ENCODE measurements at places on chromosomes 5 and 9. TPM values are rescaled to one million over a fixed set of nuclear protein-coding genes. Genes with fewer than 3 reads are reported as not detected.

GRCh38 chr5:81866994-81867393, 104.8 kb upstream of the ATG10 start:
- no peak overlapping the region for H3K27ac ChIP-seq
- DNase-seq: no peak
- no peaks in the 10 kb centered on the region for H3K4me1 ChIP-seq
- H3K36me3 ChIP-seq: no peaks in the 10 kb centered on the region
- no peak overlapping the region for H3K4me3 ChIP-seq

GRCh38 chr9:35962126-35962906, 4.4 kb upstream of the OR2S2 start:
- peak; percentile 68 for DNase-seq
- H3K4me1 ChIP-seq: no peaks in the 10 kb centered on the region
- no peaks in the 10 kb centered on the region for H3K27me3 ChIP-seq
- no peak overlapping the region for H3K27ac ChIP-seq

DNA sequence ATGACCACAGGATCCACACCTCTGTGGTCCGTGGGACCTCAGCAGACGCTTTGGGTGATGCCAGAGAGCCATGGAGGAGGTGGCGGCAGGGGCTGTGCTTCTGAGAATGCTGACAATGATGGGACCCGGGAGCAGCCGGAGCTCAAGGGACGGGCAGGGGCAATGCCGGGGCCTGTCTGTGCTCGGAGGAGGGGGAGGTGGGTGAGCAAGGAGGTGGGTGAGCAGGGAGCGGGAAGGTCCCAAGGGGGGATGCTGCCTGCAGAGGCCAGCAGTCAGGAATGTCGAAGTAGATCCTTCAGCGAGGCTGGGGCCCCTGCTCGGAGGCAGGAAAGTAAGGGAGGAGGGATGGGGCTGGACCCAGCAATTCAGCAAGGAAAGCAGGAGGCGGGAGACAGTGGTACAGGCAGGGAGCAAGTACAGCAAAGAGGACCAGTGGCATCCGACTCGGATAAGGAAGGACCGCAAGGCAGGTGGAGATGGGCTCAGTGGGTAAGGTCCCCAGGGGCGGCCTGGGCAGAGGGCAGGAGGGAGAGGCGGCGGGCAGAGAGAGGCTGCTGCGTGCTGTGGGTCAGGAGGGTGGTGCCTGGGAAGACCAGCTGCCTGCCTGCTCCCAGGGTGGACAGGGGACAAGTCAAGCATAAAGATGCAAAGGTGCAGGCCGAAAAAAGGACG, 49.0 kb downstream of the ADAMTS2 start:
- no peak overlapping the region for H3K27ac ChIP-seq
- no peaks in the 10 kb centered on the region for H3K27me3 ChIP-seq
- peaks cover 15% of the 10 kb centered on the region for H3K4me1 ChIP-seq
- no peak for DNase-seq
- no peak overlapping the region for H3K4me3 ChIP-seq
- H3K36me3 ChIP-seq: no peaks in the 10 kb centered on the region

DNA sequence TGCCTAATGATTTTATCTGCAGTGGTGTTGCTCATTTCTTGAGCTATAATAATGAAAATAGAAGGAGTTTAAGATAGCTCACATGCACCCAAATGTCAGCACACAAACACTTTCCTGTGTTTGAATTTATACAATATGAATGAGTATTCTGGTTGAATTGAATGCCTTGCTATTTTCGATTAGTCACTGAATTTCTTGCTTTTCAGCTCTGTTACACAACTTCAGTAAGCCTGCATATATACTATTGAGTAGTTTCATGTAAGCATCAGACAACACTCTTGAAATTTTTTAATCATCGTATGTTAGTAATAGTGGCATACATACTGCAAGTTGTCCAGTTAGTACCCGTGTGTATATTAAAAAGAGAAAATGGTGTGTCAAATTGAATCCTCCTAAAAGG, 281.5 kb upstream of the GRIA1 start:
- H3K4me3 ChIP-seq: no peak overlapping the region
- H3K36me3 ChIP-seq: no peaks in the 10 kb centered on the region

- no peaks in the 10 kb centered on the region for H3K27me3 ChIP-seq
- H3K4me1 ChIP-seq: peaks cover 4% of the 10 kb centered on the region
- no peak overlapping the region for H3K27ac ChIP-seq
- H3K4me3 ChIP-seq: no peak overlapping the region
These were observed 14.7 kb downstream of the MPDZ start for GRCh38 chr9:13264788-13265187.

- no peaks in the 10 kb centered on the region for H3K4me1 ChIP-seq
- H3K27me3 ChIP-seq: no peaks in the 10 kb centered on the region
- no peak for DNase-seq
- no peak overlapping the region for H3K27ac ChIP-seq
- H3K4me3 ChIP-seq: no peak overlapping the region
These were observed 5.5 kb upstream of the MATR3 start for GRCh38 chr5:139287890-139288635.

- no peak overlapping the region for H3K4me3 ChIP-seq
- no peaks in the 10 kb centered on the region for H3K4me1 ChIP-seq
- no peak for DNase-seq
- H3K36me3 ChIP-seq: no peaks in the 10 kb centered on the region
- H3K27me3 ChIP-seq: no peaks in the 10 kb centered on the region
- no peak overlapping the region for H3K27ac ChIP-seq
These were observed 20.0 kb upstream of the GCNT1 start for GRCh38 chr9:76438841-76439588.

- H3K27ac ChIP-seq: no peak overlapping the region
- no peaks in the 10 kb centered on the region for H3K4me1 ChIP-seq
- H3K27me3 ChIP-seq: no peaks in the 10 kb centered on the region
- no peaks in the 10 kb centered on the region for H3K36me3 ChIP-seq
These were observed 153.2 kb downstream of the COMMD10 start for GRCh38 chr5:116237917-116238500.

The PTTG1 gene
- total RNA-seq: 1.3 TPM

GRCh38 chr5:42109006-42109572, 184.0 kb downstream of the FBXO4 start:
- no peaks in the 10 kb centered on the region for H3K27me3 ChIP-seq
- no peak overlapping the region for H3K27ac ChIP-seq
- DNase-seq: no peak

DNA sequence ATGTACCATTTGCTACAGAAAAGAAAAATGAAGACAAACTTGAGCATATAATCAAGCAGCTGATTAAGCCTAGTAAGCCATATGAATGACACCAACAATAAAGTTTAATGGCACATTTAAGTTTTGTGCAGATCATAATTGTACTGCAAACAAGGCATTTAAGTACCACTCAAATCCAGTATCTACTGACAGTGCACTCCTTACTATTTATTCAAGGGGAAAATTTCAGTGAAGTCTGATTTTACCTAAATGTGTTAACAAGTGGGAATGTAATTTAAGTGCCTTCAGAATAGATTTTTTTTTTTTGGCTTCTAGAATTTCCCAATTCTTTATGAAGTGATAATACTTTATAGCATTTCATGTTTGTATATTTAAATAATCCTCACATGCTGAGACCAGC, 341.0 kb upstream of the POU5F2 start:
- H3K27ac ChIP-seq: no peak overlapping the region
- H3K4me3 ChIP-seq: no peak overlapping the region
- H3K36me3 ChIP-seq: no peaks in the 10 kb centered on the region
- no peak for DNase-seq
- no peaks in the 10 kb centered on the region for H3K27me3 ChIP-seq
- H3K4me1 ChIP-seq: no peaks in the 10 kb centered on the region

GRCh38 chr5:173798127-173798810, 89.9 kb upstream of the CPEB4 start:
- no peaks in the 10 kb centered on the region for H3K36me3 ChIP-seq
- no peak overlapping the region for H3K4me3 ChIP-seq
- H3K27ac ChIP-seq: no peak overlapping the region
- H3K4me1 ChIP-seq: no peaks in the 10 kb centered on the region
- no peak for DNase-seq

DNA sequence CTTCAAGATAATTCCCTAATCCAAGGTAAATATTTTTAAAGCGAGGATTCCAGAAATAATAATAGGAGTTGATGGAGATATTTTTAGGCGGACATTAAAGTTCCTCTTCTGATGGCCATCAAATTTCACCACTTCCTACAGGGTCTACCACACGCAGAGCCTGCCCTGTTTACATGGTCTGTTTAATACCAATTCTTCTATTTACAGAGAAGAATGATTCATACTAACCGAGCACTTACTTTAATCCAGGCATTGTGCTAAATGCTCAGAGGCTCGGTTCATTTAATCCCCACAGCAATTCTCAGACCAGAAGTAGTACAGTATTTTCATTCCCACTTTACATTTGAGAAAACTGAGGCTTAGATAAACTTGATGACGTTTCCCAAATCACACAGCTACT, 3.0 kb upstream of the ITGA1 start:
- DNase-seq: no peak
- no peak overlapping the region for H3K27ac ChIP-seq
- peaks cover 18% of the 10 kb centered on the region for H3K4me1 ChIP-seq
- H3K4me3 ChIP-seq: no peak overlapping the region

DNA sequence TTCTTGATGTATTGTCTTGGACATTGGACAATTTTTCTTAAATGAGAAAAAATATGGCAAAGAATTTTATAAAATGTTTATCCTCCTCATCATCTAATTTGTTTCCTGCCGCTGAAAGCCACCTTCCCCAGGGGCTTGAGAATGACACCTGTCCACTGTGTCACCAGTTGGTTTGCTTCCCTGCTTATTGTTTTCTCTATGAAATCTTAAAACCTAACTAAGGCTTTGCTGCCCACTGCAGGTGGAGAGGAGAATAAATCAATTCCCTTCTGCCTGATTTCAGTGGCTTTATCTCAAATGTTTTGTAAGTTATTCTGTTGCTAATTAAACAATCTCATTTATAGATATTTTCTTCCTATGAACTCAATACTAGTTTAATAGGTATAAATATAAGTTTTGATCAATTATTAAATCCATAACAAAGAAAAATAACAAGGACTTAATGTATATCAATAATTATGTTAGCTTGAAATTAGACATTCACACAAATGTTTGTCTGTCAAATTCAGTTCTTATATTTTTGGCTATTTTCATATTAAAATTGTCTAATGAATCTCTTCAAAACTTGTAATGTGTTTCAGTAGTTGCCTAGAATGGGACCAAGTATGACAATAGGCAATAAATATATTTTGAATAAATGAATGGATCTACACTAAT, 822.5 kb downstream of the PTPRD start:
- no peak for DNase-seq
- H3K4me3 ChIP-seq: no peak overlapping the region
- no peak overlapping the region for H3K27ac ChIP-seq
- H3K4me1 ChIP-seq: no peaks in the 10 kb centered on the region
